Lung (tissue), 17 donors: ENCODE measurements at places on chromosomes 3 and 15. TPM values are rescaled to one million over a fixed set of nuclear protein-coding genes. Genes with fewer than 3 reads are reported as not detected.

DNA sequence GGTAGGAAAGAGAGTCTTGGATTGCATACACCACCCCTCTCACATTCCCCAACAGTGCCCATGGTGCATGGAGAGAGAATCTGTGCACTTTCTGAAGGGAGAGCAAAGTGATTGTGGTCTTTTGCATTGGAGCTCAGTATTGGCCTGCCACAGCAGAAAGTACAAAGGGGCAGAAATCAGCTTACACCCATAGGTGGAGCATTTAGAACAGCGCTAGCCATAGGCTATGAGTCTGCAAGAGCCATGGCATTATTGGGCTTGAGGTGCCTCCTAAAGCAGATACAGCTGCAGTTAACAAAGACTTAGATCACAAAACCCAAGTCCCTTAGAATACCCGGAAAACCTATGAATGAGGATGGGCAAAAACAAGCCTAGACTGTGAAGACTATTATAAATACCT is 21.8 kb downstream of the SI start:
- no peaks in the 10 kb centered on the region for H3K36me3 ChIP-seq
- no peaks in the 10 kb centered on the region for H3K4me1 ChIP-seq
- no peak for DNase-seq

DNA sequence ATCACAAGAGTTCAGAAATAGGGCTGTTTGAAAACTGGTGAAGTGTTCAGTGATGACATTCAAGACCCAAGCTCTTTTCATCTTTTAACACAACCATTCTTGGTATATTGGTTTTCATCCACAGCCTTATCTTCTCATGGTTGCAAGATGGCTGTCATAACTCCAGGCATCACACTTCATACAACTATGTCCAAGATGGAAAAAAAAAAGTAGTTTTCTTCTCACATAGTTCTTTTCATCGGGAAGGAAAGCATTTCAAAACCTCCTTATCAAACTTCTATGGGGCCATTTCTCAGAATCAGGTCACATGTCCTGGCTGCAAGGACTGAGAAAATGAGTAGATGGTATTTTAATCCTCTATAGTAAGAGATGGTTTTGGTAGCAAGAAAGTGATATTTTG is 21.1 kb upstream of the MFSD1 start:
- H3K27me3 ChIP-seq, result no peaks in the 10 kb centered on the region
- H3K4me1 ChIP-seq, result peaks cover 27% of the 10 kb centered on the region
- H3K27ac ChIP-seq, result no peak overlapping the region
- H3K36me3 ChIP-seq, result no peaks in the 10 kb centered on the region

- peaks cover 14% of the 10 kb centered on the region for H3K27me3 ChIP-seq
- H3K36me3 ChIP-seq, result no peaks in the 10 kb centered on the region
- DNase-seq, result no peak
- no peaks in the 10 kb centered on the region for H3K4me1 ChIP-seq
- H3K27ac ChIP-seq, result no peak overlapping the region
These were observed 117.3 kb downstream of the ETFA start for GRCh38 chr15:76193934-76194333.

GRCh38 chr3:11835028-11835639 is 11.6 kb downstream of the TAMM41 start:
- no peak overlapping the region for H3K27ac ChIP-seq
- no peak overlapping the region for H3K4me3 ChIP-seq
- no peaks in the 10 kb centered on the region for H3K4me1 ChIP-seq

DNA sequence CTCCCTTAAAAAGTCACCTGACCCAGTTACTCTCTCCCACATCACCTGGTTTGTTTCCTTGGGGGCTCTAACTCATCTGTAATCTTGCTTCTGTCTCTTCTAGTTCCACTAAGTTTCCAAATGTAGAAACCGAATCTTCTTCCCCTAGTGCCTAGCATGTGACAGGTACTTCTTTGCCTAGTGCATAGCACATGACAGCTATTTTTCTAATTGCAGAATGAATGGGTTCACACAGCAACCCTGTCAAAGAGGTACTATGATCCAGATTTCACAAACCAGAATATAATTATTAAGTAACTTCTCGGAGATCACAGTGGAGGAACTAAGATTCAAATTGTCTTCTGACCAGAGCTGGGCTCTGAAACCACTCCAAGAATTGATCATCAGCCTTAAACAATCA is 7.4 kb downstream of the DPH3 start:
- peaks cover 13% of the 10 kb centered on the region for H3K36me3 ChIP-seq

GRCh38 chr3:179565496-179565895 is 2.8 kb downstream of the ACTL6A start:
- H3K36me3 ChIP-seq, result peaks cover 2% of the 10 kb centered on the region
- H3K27me3 ChIP-seq, result no peaks in the 10 kb centered on the region
- H3K4me3 ChIP-seq, result no peak overlapping the region
- no peak overlapping the region for H3K27ac ChIP-seq

GRCh38 chr3:193836918-193837317 is 243.9 kb downstream of the OPA1 start:
- H3K4me1 ChIP-seq, result no peaks in the 10 kb centered on the region
- H3K4me3 ChIP-seq, result no peak overlapping the region
- H3K27ac ChIP-seq, result no peak overlapping the region
- H3K27me3 ChIP-seq, result no peaks in the 10 kb centered on the region
- no peaks in the 10 kb centered on the region for H3K36me3 ChIP-seq

DNA sequence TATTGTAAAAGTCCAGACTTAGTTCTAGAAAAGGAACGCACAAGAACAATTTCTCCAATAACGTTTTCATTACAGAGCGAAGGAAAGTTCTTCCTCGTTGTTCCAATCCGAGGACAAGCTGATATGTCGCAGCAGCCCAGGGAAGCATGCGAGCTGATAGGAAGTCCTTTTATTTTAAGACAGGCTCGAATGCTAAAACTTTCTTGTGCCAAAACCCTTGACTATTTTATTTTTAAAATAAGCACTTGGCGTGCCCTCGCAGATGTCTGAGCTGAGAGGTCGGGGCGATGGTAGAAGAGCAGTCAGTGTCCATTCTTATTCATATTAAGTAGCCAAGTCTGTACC is 433 bp upstream of the MITF start:
- peaks cover 6% of the 10 kb centered on the region for H3K4me1 ChIP-seq
- no peaks in the 10 kb centered on the region for H3K36me3 ChIP-seq
- no peak for DNase-seq
- H3K27me3 ChIP-seq, result no peaks in the 10 kb centered on the region
- peak overlapping the region; percentile 91 for H3K27ac ChIP-seq

GRCh38 chr3:174417573-174417972 is 441.6 kb upstream of the NAALADL2 start:
- H3K4me3 ChIP-seq, result no peak overlapping the region
- no peaks in the 10 kb centered on the region for H3K4me1 ChIP-seq
- H3K36me3 ChIP-seq, result no peaks in the 10 kb centered on the region
- no peak overlapping the region for H3K27ac ChIP-seq
- no peaks in the 10 kb centered on the region for H3K27me3 ChIP-seq

- DNase-seq, result no peak
- no peak overlapping the region for H3K4me3 ChIP-seq
- H3K27ac ChIP-seq, result no peak overlapping the region
- peaks cover 20% of the 10 kb centered on the region for H3K4me1 ChIP-seq
- H3K27me3 ChIP-seq, result no peaks in the 10 kb centered on the region
These were observed 44.7 kb downstream of the MBNL1 start for GRCh38 chr3:152313430-152313829.

GRCh38 chr3:127171721-127172120 is 21.2 kb upstream of the PRR23E start:
- DNase-seq, result no peak
- no peak overlapping the region for H3K4me3 ChIP-seq
- no peaks in the 10 kb centered on the region for H3K27me3 ChIP-seq
- no peak overlapping the region for H3K27ac ChIP-seq

GRCh38 chr3:172387728-172388127 is 60.5 kb downstream of the GHSR start:
- H3K27me3 ChIP-seq, result no peaks in the 10 kb centered on the region
- peaks cover 7% of the 10 kb centered on the region for H3K4me1 ChIP-seq
- H3K4me3 ChIP-seq, result no peak overlapping the region
- H3K36me3 ChIP-seq, result peaks cover 3% of the 10 kb centered on the region

DNA sequence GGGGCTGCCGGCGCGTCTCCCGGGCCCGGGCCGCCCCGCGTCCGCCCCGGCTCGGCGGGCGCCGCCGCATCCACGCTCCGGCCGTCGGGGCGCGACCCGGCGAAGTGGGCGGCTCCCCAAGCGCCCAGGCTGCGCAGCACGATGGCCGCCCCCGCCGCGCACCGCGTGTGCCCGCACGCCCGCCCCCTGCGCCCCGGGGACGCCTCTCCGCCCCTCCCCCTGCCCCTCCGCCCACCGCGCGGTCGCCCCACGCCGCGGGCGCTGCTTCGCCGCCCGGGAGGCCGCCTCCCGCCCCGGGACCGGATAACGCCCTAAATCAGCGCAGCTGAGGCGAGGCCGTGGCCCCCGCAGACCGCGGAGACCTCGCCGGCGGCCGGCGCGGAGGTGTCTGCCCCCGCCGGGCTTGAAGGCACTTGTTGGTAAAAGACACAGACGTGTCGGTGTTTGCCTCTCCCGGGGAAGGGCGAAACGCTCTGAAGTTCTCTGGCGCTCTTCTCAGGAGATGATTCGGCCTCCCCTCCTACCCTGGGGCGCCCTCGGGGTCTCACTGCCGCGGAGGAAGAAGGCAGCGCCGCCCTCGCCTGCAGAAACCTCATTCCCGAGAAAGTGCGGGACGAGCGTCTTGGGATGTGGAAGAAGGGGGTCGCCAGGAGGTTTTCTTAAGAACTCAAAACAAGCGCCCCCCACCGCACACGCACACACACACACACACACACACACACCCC is at the start of gene BNC1:
Gene BNC1 (minus strand): TSS at position 106 of the 725 bp plus-strand sequence. CDS start 36 bp downstream, at position 70.
- H3K4me1 ChIP-seq, result no peaks in the 10 kb centered on the region
- no peak within 1 kb of the TSS for H3K27ac ChIP-seq
- peak within 1 kb of the TSS; percentile 24 for H3K4me3 ChIP-seq
- peaks cover 72% of the 10 kb centered on the region for H3K27me3 ChIP-seq
- no peaks in the 10 kb centered on the region for H3K36me3 ChIP-seq

DNA sequence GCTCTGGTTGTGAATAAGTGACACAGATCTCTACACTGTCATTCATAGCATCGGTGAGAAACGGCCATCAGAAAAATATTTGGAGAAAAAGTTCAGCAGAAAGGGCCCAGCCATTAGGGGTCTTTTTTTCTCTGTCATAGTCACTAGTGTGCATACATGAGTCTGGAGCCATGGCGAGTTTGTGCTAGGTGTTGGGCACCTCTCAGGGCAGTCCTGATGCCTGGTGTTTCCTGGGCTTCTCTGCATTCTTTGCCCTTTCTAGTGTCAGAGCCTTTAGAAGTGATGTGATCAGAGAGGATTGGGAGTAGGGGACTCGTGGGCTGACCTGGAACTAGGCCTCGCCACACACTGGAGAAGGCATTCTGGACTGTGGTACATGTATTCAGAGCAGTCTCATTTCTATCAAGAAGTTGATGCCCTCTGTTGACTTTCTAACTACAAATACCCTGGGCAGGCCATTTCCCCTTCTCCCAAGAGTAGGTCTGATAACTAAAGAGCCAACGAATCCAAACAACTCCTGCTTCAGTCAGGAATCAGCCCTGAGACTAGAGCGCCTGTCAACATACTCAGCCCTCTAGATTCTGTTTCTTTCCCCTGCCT is 1.6 kb downstream of the KY start:
- H3K27ac ChIP-seq, result no peak overlapping the region
- DNase-seq, result no peak
- no peak overlapping the region for H3K4me3 ChIP-seq
- no peaks in the 10 kb centered on the region for H3K36me3 ChIP-seq
- H3K27me3 ChIP-seq, result no peaks in the 10 kb centered on the region
- no peaks in the 10 kb centered on the region for H3K4me1 ChIP-seq

DNA sequence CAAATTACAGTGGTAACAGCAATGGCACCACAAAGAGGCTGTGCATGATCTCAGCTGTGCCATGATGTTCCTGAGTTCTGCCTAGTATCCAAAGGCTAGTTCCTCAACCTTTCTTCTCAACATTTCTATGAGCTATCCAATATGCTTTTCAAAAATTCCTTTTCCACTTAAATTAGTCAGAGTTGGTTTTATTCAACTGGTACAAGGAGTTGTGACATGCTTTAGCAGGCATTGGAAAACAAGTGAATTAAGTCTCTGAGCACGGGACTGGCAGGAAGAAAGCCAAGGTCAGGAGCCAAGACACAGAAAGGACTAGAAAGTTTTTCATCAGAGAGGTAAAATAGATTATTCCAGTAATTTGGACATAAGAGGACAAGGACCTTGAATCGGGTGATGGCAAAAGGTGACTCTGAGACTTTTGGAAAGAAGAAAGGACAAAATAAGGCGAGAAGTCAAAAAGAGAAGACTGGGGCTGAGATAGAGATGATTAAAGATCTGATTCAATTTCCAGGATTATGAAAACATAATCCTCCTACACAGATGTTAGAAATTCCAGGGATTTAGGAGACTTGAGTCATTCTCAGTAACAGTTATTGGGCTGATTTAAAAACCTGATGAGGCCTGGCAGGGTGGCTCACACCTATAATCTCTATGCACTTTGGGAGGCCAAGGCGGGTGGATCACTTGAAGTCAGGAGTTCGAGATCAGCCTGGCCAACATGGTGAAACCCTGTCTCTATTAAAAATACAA is 36.1 kb downstream of the PBRM1 start:
- peaks cover 22% of the 10 kb centered on the region for H3K36me3 ChIP-seq
- no peak overlapping the region for H3K27ac ChIP-seq
- no peak overlapping the region for H3K4me3 ChIP-seq
- no peaks in the 10 kb centered on the region for H3K4me1 ChIP-seq
- no peaks in the 10 kb centered on the region for H3K27me3 ChIP-seq

DNA sequence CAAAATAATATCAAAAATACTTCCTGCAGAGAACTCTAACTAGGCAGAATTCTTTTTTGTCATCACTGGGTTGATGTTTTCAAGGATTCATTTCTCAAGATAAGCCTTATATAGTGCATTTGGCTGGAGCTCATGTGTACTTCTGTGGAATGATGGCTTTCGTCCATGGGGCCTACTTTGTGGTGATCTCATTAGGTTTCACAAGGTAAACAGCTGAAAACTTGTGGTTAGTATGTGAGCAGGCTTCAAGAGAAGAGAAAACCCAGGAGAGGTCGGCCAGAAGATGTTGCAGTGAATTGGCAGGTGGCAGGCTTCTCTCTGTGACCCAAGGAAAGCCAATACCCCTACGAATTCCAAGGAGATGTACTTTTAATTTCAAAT is 121.4 kb upstream of the PHLDB2 start:
- no peaks in the 10 kb centered on the region for H3K36me3 ChIP-seq
- H3K27me3 ChIP-seq, result no peaks in the 10 kb centered on the region
- peak; percentile 66 for DNase-seq
- H3K4me3 ChIP-seq, result no peak overlapping the region
- no peak overlapping the region for H3K27ac ChIP-seq
- H3K4me1 ChIP-seq, result no peaks in the 10 kb centered on the region

DNA sequence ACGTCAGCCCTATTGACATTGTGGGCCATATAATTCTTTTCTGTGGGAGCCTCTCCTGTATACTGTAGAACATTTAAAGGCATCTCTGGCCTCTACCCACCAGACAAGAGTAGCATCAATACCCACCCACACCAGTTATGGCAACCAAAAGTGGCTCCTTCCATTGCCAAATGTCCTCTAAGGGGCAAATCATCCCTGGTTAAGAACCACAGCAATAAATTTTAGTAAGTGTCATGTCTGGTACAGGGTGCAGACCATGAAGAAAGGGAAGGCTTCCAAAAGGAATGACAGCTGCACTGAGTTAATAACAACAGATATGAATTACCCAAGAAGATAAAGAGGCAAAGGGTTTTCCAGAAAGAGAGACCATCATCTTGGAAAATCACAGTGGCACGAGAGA is 6.9 kb upstream of the CLDN18 start:
- H3K27ac ChIP-seq, result no peak overlapping the region
- DNase-seq, result no peak

Gene TBL1XR1
- 203 TPM for total RNA-seq

Gene KLHDC8B
- total RNA-seq, result 32.0 TPM

Gene SH2D7
- total RNA-seq, result 0.25 TPM

Gene MYEF2
- 21.8 TPM for total RNA-seq

Gene SKOR1
- 0.17 TPM for total RNA-seq

Gene HOMER2
- 18.1 TPM for total RNA-seq

Gene XYLB
- total RNA-seq, result 5.8 TPM

Gene BNC1
- total RNA-seq, result 0.25 TPM

Gene SERINC4
- total RNA-seq, result 0.18 TPM

Gene GCHFR
- total RNA-seq, result 85.5 TPM
